Substantia nigra (tissue), 51 donors: ENCODE measurements at places on chromosomes 1 and 21.

DNA sequence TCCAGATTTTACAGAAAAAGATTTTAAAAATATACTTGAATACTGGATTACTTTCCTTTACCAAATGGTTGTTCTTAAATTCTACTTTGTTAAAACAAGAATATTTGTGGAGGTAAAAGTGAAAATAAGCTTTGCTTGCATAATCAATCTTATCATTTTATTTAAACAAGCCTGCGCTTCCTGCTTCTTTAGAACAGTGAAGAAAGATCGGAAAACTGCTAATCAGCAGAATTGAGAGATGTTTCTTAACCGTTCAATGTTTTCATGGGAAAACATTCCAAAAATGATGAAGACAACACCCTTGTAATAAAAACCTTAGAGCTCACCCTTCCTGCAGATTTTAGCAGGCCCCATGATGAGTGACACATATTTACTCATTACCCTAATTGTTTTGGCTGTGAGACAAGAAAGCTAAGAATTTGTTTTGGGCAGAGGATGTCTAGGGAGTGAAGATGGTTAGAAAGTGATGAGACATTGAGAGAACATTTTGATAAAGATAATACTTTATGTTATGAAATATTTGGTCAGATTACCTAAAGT lies 72.6 kb downstream of the TPR start:
- no peak for DNase-seq

GRCh38 chr1:214224611-214225354 lies 56.2 kb upstream of the SMYD2 start:
- no peak for DNase-seq

- no peak for DNase-seq
Measured at GRCh38 chr1:180259431-180260338, 29.6 kb downstream of the LHX4 start.

DNA sequence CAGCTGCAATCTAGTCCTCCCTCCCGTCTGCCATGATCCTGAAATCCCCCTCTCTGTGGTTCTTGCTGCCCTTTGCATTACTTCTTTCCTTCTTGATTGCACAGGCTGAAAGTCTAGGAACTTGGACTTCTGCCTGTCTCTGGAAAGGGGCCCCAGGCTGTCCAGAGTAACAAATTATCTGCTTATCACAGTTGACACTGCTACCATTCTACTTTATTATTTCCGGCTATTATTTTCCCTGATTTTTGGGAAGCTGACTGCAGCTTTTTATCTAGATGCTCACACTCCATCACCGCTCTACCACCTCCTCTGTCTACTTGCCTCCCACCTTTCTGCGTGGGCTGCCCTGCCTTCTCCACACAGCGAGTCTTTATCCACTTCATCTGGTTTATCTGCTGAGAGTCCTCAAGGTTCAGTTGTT lies 202.1 kb upstream of the PLXNA2 start:
- DNase-seq = no peak

GRCh38 chr1:118944133-118944532 lies 44.0 kb downstream of the TBX15 start:
- no peak for DNase-seq

DNA sequence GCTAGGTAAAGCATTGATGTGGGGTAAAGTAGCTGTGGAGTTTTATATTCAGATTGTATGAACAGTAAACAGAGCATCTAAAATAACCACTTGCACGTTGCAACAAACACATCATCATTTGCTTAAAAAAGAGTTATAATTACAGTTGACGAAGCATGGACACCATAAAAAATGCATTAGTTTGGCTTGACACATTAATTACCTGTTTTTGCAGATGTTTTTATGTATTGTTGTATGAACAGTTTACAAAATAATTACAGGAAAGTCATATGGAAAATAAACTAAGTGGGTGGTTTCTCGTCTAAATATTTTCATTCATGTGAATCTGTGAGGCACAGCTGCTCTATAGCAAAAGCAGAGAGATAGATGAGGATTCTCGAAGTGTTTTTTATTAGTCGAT lies 108.3 kb downstream of the RPS6KC1 start:
- DNase-seq = no peak

DNA sequence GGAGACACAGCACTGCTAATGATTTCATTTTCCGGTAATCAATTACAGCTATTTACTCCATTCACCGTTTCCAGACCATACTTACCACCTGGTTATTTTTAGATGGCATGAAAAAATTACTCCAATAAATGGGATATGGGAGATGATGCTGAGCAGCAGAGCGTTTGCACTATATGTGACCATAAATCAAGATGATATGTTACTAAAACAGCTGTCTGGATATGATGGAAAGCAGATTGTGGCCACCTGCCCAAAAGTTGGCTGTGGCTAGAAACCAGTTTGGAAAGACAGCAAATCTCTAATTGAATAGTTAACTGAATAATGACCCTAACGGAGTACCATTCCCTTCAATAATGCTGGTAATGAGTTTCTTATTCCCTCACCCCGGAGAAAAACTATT lies 22.5 kb upstream of the KCTD3 start:
- no peak for DNase-seq
